ENCODE measurements at places on chromosomes 1 and 21. TPM values are rescaled to one million over a fixed set of nuclear protein-coding genes. Genes with fewer than 3 reads are reported as not detected.
A peak's percentile ranks its signal among the peaks of the same experiment; 100 is the strongest.

Gene IFFO2
- total RNA-seq, result 5.0 TPM

Gene CYP4A11
- not detected for total RNA-seq

Gene DENND2D
- total RNA-seq, result 1.3 TPM

Gene MYBPH
- not detected for total RNA-seq

- DNase-seq, result peak; percentile 79
Measured at GRCh38 chr1:25566730-25567341, 23.4 kb downstream of the LDLRAP1 start.

DNA sequence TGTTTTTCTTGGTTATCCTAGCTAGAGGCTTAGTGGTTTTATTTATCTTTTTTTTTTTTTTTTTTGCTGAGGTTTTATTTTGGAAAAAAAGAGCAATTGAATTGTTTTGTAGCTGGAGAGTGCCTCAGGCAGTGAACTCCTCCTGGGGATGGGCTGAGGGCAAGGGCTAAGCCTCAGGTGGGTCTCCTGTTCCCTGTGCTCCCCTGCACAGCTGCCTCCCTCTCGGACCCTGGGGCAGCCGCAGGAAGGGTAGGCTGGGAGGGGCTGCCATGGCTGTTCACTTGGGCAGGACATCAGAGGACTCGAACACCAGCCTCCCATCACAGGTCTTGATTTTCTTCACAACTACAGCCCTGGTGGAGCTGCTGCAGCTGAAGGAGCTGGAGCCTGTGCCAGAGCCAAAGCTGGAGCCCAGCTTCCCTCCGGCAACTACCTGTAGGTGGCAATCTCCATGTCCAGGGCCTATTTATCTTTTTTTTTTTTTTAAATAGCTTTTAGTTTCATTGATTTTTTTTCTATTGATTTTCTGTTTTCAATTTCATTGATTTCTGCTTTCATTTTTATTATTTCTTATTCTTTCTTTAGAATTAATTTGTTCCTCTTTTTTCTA, 28.9 kb downstream of the LEPR start:
- no peak for DNase-seq

GRCh38 chr1:93904228-93904627, 5.0 kb downstream of the GCLM start:
- no peak for DNase-seq

DNA sequence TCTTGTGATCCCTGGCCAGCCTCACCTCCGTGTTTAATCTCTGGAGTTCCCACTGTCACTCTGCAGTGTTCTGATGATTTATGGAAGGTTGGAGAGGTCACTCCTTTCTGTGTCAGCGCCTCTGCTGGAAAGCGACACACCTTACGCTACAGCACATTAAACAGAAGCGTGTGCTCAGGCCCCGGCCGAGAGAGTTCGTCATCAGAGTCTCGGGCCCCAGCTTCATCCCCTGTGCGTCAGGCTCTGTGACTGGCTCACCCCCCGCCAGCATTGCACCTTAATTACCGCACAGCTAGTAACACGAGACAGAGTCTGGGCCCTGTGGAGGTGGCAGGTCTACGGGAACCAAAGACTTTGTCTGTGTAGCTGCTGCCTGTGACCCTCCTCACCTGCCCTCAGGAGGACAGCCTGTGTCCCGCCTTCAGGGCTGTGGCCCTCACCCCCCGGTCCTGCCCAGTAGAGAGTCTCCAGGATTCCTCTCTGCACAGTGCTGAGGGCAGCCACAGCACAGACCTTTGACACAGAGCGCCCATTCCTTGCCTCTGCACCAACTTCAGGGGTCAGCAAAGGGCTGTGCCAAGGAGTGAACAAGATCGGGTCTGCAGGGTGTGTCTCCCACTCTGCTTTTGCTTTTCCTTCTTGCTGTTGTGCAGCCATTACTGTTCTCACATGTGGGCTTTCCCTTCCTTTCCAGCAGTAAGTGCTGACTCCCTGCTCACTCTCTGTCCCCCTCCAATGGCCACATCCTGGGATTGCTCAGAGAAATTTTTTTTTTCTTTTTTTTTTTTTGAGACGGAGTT, 157.6 kb downstream of the PGBD5 start:
- no peak for DNase-seq

DNA sequence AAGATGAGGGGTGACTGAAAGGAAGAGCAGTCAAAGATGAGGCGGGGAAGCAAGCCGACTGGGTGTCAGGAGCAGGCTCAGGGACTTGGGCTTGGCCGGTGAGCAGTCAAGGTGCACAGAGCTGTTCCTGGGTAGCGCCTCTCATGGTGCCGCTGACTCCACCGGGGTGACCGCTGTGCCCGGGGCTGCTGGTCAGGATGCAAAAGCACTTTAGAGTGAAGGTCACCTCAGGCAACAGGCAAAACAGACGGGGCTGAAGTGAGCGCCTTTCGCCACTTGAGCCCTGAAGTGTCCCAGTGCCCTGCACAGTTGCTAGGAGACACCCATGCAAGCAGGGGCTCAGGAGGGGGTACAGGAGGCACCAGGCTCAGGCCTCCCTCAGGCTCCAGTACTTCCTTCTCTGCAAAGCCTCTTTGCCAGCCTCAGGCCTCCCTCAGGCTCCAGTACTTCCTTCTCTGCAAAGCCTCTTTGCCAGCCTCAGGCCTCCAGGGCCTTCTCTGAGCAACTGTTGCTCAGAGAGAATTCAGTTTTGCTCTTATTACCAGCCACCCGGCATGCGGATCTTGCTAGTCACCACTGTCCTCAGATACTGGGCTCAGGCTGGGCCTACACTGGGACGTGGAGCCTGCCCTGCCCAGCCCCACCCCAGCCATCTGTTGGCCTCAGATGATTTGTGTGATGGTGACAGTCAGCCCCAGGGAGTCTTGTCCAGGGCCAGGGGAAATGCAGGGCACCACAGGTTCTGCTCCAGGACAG, 99.7 kb upstream of the IRF2BP2 start:
- DNase-seq, result peak; percentile 71

DNA sequence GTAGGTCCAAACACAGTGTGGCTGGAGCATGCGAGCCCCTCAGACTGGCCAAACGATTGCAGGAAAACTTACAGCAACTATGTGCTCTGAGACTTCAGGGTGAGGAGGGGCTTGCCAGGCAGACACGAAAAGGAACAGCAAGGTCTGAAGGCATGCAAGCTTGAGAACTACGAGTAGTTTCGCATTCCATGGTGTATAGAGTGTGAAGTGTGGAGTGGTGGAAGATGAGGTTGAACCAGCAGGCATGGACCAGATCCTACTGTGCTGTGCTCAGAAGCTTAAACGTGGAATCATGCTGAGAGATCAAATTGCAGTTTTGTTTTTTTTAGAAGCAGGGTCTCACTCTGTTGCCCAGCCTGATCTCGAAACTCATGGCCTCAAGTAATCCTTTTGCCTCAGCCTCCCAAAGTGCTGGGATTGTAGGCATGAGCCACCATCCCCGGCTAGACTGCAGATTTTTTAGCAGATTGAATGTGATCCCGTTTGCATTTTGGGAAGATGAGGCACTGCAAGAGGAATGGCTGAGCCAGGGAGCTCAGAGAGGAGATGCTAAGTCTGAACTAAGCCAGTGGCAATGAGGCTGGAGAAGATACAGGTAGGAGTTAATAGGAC, 5.1 kb upstream of the TFAP2E start:
- DNase-seq, result no peak

GRCh38 chr1:56450004-56450666, 129.2 kb downstream of the PLPP3 start:
- DNase-seq, result no peak

- DNase-seq, result no peak
Measured at GRCh38 chr1:209542585-209542984, 40.9 kb upstream of the CAMK1G start.

GRCh38 chr1:226558036-226558650, 9.6 kb downstream of the STUM start:
- DNase-seq, result no peak

GRCh38 chr1:183989078-183989577, 48.4 kb downstream of the COLGALT2 start:
- DNase-seq, result peak; percentile 61

GRCh38 chr1:39849203-39849602, 34.1 kb downstream of the TRIT1 start:
- DNase-seq, result no peak

GRCh38 chr21:41668686-41669532, 97.9 kb downstream of the RIPK4 start:
- DNase-seq, result no peak

DNA sequence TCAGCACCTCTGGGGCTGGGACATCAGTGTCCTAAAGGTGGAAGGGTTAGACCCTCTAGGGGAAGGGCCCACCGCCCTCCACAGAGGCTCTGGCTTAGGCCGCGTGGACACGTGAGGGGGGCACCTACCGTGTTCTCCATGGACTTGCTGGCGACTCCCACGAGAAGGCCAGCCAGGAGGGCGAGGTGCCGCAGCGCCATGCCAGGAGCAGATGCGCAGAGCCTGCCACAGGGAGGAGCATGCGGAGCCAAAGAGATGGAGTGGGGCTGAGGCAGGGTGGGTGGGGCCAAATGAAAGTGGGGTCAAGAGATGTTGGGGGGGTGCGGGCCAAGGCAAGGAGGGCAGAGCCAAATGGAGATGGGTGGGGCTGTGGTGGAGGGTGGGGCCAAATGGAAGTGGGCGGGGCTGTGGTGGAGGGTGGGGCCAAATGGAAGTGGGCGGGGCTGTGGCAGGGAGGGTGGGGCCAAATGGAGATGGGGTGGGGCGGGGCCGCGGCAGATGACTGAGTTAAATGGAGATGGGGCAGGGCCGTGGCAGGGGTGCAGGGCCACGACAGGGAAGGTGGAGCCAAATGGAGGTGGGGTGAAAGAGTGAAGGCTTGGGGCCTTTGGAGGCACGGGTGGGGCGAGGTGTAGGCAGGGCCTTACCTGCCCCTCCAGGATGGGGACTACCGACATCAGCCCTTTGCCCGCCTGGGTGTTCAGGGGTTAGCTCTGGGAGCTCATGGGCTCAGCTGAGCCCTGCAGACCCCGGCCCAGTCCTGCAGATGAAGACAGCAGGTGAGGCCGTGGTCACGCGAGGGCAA, 17.4 kb upstream of the RNF223 start:
- DNase-seq, result no peak

DNA sequence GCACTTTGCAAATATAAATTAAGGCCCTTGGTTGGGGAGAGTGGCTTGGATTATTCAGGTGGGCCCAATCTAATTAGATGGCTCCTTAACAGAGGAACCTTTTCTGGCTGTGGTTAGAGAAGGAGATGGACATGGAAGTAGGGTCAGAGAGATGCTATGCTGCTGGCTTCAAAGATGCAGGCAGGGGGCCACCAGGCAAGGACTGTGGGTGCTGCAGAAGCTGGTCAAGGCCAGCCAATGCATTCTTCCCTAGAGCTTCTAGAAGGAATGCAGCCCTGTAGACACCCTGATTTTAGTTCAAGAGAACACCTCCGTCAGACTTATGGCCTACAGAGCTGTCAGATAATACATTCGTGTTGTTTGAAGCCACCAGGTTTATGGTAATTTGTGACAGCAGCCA, 3.7 kb upstream of the TMEM9 start:
- no peak for DNase-seq

GRCh38 chr1:173223031-173223380, 15.9 kb upstream of the TNFSF4 start:
- no peak for DNase-seq

- DNase-seq, result no peak
Measured at GRCh38 chr1:12769031-12769430, 4.5 kb upstream of the PRAMEF12 start.

DNA sequence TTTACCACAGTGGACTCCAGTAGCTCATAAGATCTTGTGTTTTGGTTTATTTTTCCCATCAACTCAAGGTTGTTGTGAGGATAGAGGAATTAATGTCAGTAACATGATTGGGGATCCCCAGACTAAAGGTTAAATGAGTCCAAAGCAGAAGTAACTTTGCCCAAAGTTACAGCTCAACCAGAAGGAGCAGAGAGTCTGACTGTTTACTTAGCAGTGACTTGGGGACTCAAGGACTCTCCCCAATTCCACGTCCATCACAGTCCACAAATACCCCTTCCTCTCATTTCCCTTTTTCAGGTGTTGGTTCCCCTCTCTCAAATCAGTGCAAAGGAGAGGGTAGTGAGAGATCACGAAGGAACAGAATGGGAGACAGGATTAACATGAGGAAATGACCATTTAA, 4.0 kb upstream of the ETV3 start:
- DNase-seq, result no peak

GRCh38 chr1:72324451-72324850, 42.1 kb upstream of the NEGR1 start:
- DNase-seq, result no peak

- DNase-seq, result no peak
Measured at GRCh38 chr1:230176326-230176725, 109.3 kb downstream of the GALNT2 start.

GRCh38 chr21:43850728-43851295, 14.2 kb upstream of the AGPAT3 start:
- no peak for DNase-seq

GRCh38 chr21:45528028-45528705, 14.1 kb downstream of the SLC19A1 start:
- DNase-seq, result peak; percentile 20

DNA sequence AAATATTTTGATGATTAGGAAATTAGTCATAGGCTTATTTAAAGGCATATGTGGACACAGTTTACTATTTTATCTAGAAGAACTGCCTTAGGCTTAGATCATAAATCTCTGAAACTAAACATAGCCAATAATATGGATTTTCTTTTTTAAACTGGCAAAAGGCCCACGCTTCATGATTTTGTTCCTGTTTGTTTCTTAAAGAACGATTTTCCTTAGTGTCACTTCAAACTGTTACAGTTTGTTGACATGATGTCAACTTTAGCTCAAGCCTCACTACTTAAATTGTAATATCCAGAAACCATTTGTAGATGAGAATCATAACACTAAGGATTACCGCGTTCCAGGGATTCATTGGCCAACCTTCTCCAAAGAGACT, 322.6 kb downstream of the HHIPL2 start:
- DNase-seq, result no peak

GRCh38 chr1:244405856-244406255, 45.9 kb downstream of the ADSS2 start:
- no peak for DNase-seq

GRCh38 chr1:197198333-197198732, 51.9 kb upstream of the ASPM start:
- no peak for DNase-seq

DNA sequence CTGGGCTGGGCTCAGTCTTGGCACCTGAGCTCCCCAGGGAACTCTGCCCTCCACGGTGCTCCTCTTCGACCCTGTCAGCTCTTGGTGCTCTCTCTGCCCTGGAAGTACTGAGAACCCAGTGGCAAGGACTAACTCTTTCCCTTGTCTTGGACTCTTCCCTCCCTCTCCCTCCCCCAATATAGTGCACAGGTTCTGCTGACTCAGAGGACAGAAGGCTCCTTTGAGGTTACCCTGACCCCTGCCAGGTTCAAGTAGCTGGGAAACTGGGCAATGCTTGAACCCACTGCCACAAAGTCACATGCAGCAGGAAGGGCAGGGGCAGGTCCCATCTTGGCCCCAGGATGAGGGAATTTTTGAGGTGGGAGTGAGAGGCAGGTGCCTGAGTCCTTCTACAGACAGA, 20.3 kb downstream of the KCNQ4 start:
- DNase-seq, result no peak

DNA sequence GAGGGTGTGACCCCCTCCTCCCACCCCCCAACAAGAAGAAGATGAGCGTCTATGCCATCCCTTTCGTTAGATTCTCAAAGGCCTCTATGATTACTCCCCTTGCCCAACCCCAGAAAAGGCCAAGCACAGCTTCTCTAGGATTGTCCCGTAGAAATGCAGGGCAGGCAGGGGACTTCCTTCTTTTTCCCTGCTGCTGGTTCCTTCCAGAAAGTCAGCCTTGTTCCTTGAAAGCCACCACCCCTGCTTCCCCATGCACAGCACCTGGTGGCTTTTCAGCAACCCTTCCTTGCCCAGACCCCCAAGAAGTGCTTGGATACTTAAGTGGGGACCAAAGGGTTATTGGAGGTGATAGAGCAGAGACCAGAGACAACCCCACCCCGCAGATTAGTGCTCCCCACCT, 75.1 kb downstream of the ARHGEF10L start:
- DNase-seq, result no peak

- DNase-seq, result no peak
Measured at GRCh38 chr1:38085666-38086330, 39.2 kb upstream of the POU3F1 start.

Data from left ventricle myocardium superior (tissue), 1 donor.